Fibroblast of skin of left biceps (primary cell): ENCODE measurements at places on chromosomes 12 and 14.

- no peak for DNase-seq
These were observed 1.8 kb upstream of the GLIPR1L2 start for GRCh38 chr12:75389061-75389460.

DNA sequence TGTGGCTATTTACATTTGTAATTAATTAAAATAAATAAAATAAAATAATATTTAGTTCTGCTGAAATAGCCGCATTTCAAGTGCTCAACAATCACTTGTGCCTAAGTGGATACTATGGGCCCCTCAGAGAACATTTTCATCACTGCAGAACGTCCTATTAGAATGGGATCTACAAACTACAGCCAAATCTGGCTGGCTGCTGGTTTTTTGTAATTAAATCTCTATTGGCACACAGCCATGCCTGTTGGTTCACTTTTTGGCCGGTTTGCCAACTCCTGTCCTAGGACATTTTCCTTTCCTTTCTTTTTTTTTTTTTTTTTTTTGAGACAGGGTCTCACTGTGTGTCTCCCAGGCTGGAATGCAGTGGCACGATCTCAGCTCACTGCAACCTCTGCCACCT is 9.8 kb downstream of the CCDC63 start:
- no peak for DNase-seq

DNA sequence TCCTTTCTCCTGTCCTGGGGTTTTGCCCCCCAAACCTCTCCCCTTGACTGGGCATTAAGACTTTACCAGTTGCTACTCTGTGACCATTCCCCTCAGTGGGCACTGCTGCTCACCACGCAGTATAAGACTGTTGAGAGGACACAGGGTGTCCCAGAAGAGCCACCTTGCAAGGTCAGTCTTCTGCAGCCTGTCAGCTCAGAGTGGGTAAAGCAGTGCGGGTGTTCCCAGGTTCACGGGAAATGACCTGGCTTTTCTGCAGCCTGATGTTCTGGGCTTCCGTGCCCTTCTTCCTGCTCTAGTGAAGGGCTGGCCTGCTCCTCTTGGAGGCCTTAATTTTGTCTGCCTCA is 34.2 kb downstream of the KCNA1 start:
- no peak for DNase-seq

GRCh38 chr12:132309596-132310086 is 19.7 kb downstream of the GALNT9 start:
- no peak for DNase-seq

DNA sequence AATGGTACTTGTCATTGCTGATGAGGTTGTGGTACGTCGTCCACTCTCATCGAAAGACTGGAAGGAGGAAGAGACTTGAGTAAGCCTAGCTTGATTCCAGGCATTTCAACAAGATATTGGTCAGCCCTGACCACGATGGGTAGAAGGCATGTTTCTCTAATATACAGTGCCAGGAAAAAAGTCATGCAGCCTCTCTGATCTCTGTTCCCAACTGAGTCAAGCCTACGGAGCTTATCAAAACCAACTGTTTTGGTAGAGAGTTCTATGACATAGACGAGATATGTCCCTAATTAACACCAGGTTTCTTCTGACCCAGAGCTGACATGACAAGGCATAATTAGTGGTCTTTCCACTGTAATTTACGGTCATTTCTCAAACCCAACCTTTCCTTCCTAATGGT is 58.5 kb downstream of the NIN start:
- DNase-seq = peak; percentile 52

GRCh38 chr14:81330619-81331122 is 69.5 kb downstream of the STON2 start:
- no peak for DNase-seq

DNA sequence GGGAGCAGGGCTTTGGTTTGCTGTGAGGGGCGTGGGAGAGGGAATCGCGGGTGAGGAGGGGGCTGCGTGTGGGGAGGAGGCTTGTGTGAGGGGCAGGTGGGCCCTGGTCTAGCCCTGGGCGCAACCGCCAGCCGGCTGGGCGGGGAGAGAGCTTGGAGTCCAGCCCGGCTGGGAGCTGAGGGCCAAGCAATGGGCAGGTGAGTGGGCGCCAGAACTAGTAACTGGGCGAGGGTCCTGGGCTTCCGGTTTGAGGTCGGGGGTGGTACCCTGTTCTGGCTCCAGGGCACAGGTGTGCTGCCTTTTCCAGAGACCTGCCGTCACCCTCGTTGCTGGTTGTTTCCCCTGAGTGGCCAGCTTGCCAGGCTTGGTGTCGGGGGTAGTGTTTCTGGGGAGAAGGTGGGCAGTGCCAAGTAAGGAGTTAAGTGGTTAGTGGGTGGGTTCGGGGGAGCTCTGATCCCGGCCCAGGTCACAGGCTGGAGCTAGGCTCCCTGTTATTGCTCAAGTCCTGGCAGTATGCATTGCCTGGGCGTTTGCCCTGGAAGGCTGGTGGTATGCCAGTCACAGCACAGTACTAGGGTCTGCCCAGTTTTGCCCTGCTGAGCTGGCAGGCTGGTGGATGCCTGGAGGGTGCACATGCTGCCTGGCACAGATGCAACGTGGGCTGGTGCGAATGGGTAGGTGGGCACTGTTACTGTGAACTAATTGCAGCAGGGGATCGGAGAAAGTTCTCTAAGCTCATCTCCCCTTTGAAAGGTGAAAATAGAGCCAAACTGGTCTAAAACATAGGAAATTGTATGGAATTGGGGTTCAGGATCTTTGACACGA is 683 bp downstream of the CIPC start:
- DNase-seq = no peak

- DNase-seq = no peak
These were observed 132.7 kb upstream of the DYRK2 start for GRCh38 chr12:67515679-67516340.
